ENCODE measurements at places on chromosomes 1 and 21. TPM values are rescaled to one million over a fixed set of nuclear protein-coding genes. Genes with fewer than 3 reads are reported as not detected.

GRCh38 chr21:40227096-40227495, 359.9 kb downstream of the PCP4 start:
- DNase-seq: no peak

GRCh38 chr21:45875881-45876280, 105.7 kb upstream of the COL6A1 start:
- no peak for DNase-seq

GRCh38 chr1:159341736-159342135, 39.6 kb downstream of the FCER1A start:
- DNase-seq: no peak

DNA sequence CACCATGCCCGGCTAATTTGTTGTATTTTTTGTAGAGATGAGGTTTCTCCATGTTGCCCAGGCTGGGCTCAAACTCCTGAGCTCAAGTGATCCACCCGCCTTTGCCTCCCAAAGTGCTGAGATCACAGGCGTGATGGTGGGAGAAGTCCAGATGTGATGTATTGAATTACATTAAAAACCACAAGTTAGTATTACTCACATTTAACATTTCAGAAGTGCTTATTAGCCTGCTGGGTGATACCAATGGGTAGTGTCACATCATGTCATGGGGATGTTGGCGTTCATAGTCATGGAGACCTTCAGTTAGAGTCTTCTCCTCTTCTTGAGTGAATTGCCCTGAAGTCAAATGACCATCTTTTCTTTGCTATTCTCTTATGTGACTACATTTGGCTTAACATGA, 63.6 kb upstream of the VAMP3 start:
- no peak for DNase-seq

HCRTR1 gene
- total RNA-seq: 0.46 TPM

GMEB1 gene
- 4.9 TPM for total RNA-seq

CR1L gene
- total RNA-seq: not detected

ANKRD34A gene
- 0.59 TPM for total RNA-seq

AK4 gene
- total RNA-seq: 147 TPM

C2CD2 gene
- total RNA-seq: 4.6 TPM

Data from Right ventricle myocardium superior (tissue), 1 donor.